ENCODE measurements at places on chromosomes 16 and 17.

DNA sequence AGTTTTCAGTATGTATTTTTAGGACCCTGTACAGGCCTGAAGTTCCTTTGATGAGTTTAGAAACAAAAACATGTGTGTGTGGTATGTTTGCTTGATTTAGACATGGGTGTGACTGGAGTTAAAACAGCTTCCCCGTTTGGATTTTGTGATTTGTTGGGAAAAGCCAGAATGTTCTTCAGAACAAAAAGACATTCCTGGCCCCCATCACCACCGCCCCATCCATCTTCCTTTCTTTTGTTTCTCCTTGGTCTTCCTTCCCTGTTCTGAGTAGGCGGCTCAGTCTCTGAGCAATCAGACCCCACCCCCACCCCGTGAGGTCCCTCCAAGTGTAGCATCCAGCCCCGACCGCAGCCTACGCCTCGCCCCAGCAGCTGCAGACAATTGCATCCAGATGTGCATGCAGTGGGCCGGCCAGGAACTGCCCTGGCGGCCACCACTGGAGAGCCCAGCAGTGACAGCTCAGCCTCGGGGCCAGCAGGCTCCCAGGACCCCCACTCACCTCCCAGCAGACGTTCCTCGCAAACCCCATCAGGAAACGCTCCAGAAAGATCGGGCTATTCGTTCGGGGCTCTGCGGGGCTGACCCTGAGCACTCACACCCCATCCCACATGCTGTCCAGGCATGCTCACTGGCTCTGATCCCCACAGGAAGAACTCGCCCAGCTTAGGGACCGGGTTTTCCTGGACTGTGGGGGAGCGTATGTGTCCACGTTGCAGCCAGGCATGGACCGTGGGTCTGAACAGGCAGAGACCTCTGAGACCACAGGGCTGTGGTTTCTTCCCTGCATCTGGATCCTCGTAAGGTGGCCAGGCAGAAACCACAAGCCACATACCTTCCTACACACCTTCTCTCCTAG, 99.8 kb upstream of the CDH5 start:
- no peak for DNase-seq

GRCh38 chr16:76204249-76204648, 73.0 kb upstream of the CNTNAP4 start:
- no peak for DNase-seq

GRCh38 chr17:4369557-4370230, 3.2 kb upstream of the UBE2G1 start:
- no peak for DNase-seq

DNA sequence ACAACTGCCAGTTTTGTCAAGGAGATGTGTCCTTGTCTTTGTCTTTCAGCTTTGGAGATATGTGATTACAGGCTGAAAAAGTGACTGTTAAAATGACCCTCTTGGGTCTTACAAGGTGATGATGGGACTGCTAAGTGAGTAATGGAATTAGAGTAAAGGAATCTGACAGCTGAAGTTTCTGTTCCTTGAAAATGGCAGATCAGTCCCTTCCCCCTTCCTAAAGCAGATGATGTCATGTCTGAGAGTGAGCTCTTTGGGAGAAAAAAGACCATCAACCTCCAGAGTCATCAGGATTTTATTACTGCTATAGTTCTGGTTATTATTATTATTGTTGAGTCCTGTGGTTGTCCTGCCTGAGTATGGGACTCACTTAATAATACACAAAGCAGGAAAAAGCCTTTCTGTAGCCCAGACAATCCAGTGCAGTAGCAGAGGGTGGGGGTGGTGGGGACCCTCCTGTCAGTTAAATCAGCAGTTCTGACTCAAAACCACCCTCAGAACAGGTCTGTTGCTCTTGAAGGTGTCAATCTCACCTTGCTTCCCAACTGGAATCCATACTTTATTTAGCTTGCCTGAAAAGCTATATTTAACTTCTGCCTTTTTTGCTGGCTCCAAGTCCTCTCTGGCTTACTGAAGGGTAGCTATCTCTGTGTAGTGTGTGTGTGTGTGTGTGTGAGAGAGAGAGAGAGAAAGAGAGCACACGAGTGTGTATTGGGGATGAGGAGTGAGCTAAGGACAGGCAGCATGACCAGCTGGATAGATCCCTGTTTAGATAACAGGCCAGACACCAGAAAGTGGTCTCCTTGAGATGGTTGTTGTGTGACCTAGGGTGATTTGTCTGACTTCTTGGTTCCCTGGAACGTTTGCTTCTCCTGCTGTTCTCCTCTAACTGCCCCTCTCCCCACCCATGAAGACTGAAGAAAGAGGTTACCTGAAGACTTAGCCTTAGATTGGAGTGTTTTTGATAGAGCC, 4.9 kb downstream of the HROB start:
- no peak for DNase-seq

GRCh38 chr17:58541249-58541648, 26.8 kb upstream of the MTMR4 start:
- no peak for DNase-seq

- DNase-seq: no peak
These were observed at the start of gene MYH1 for GRCh38 chr17:10518271-10519037. Gene MYH1, minus strand, starts transcription at chr17:10518542. Its CDS starts 1,900 bp downstream, at chr17:10516642.

GRCh38 chr17:81018044-81018802, 16.7 kb upstream of the BAIAP2 start:
- no peak for DNase-seq

- no peak for DNase-seq
These were observed 44.1 kb downstream of the ZNF423 start for GRCh38 chr16:49811644-49812334.

DNA sequence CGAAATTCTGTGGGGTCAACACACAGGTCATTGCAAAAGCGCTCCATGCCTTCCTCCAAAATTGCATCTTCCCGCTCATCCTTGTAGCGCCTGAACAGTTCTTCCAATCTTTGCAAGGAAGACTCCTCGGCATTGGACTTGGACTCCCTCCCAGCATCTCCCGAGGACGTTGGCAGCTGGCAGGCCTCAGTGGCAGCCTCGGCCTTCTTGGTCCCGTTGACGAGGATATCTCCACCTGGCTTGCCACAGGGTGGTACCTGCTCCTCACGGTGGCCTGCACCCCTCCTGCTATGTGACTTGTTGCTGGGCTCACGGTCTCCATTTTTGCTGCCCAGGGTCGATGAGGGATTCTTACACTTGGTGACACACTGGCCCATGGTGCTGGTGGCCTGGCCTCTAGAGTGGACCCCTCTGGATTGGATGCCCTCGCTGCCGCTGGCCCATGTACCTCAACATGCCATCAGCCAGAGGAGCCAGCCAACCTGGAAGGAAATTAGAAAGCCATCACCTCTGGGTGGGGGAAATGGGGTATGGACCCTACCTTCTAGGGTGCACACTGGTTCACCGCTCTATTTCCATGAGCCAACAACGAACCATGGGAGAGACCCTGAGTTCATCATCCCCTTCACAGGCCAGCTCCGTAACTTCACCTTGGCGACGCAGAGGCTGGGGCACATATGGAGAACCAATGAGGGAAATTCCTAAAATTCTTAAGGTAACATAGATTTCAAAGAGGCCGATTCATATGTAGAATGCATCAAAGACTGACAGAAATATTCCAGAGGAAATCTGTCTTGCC, 37.8 kb downstream of the DCUN1D3 start:
- no peak for DNase-seq

- DNase-seq: no peak
These were observed 19.9 kb upstream of the HEATR6 start for GRCh38 chr17:60098578-60098977.

DNA sequence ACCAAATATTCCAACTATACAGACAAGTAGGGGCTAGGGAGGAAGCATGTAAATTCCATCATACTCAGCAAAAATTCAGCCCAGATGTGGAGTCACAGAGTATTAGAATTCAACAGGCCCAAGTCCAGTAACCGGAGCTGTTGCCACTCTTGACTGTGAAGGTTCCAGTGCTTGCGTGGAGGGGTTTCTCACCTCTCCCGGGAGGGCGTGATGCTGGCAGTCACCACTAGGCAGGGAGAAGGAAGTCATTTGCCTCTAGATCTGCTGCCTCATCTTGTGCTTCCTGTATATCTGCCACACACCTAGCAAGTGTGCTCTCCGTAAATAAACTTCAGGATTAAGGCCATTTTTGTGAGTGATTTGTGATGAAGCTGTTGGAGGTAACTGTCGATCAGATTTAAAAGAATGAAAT, 1.0 kb upstream of the CKLF start:
- DNase-seq: peak; percentile 45

- peak; percentile 34 for DNase-seq
These were observed 1.7 kb upstream of the ZNF423 start for GRCh38 chr16:49857423-49858181.

DNA sequence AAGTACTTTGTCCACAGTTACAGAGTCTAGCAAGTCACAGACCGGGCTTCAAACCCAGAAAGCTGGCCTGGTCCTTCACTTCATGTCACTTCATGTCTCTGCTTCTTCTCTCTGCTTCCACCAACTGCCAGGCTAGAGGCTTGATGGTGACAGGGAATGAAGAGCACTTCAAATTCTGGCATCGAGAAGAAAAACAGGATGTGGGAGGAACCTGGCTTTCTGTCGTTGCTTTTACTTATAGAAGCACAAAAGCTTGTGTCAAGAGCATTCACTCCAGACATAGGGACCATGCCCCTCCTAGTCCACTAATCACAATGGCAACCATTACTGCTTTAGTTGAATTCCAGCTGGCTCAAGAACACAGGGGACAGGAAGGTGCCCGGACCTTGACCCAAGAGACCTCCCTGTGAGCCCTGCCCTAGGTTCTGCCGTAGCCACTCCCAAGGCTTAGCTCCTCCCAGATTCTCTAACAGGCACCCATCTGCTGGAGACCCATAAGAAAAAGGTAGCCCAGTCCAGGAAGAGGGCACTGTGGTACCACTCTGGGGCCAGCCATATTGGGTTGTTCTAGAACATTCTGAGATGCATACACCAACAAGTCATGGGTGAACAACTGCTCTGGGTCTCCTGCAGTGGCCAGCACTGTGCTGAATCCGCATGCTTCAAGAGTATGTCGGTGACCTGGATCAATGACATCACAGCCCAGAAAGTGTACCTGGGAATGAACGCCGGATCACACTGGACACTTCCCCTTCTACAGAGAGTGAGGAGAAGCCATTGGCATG, 181.8 kb downstream of the C16orf95 start:
- DNase-seq: no peak

GRCh38 chr17:76535788-76536510, 1.6 kb downstream of the CYGB start:
- DNase-seq: no peak

DNA sequence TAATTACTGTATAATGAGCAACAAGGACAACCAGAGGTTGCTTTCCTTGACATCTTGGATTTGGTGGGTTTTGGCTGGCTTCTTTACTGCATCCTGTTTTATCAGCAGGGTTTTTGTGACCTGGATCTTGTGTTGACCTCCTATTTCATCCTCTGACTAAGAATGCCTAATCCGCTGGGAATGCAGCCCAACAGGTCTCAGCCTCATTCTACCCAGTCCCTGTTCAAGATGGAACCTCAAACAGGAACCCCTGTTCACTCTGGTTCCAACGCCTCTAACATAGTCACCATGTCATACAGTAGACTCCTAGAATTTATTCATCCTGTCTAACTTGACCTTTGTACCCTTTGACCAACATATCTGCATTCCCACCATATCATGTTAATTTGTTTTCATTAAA, 183.8 kb upstream of the SOX9 start:
- DNase-seq: no peak

DNA sequence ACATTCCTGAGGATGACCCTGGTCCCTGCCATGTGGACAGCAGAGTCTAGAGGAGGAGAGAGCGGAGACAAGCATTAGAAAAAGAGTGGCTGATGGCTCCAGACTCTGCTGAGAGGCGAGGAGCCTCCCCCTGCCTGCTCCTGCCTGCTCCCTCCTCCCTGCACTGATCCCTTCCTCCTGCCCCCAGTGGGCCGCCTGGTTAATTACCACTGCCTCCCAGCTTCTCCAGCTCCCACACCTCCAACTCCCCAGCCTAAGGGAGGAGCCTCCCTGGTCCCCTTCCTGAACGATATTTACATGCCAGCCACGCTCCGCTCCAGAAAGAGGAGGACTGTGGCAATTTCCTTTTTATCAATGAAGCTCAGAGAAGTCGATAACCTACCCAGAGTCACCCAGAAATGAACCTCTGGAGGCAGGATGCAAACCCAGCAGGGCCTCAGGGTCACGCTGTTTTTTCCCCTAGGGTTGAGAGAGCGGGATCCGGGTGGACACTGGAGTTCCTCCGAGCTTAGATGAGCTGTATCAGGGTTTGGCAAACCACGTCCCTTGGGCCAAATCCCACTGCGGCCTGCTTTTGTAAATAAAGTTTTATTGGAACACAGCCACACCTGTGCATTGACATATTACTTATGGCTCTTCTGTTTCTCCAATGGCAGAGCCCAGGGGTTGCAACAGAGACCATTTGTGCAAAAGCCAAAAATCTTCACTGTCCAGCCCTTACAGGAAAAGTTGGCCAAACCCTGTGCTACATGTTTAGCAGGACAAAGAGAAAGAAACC, 27.1 kb upstream of the JPH3 start:
- no peak for DNase-seq

GRCh38 chr16:1348441-1348840, 3.2 kb downstream of the TSR3 start:
- DNase-seq: no peak

DNA sequence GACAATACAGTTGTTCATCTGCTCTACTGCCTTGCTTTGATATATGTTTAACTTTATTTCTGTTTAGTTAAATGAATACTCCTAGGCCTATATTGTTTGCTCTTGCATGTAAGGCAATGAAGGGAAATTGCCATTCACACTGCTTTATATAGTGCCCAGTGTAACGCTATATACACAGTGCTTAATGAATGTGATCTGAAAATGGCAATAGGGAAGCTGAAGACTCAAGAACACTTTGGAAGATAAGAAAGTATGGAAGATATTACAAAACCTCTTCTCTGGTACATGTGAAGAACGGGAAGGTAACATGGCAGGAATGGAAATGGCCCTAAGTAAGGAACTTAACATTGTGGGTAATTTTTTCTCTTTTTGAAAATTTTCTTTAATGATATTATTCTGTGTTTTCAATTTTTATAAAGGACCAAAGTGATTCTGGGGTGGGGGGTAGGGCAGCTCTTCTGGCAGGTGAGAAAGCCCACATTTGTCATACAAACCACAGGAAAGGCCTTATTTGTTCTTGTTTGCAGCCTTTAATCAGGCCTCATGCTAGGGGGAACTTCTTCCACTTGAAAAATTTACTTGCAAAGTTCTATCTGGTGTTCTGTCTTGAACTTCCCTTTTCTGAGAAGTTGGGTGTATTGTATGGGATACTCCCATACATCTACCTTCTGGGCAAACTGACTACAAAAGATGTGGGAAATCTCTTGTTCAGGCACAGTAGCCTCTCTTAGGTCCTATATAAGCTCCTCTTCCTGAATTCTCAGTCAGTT, 100.8 kb upstream of the CORO6 start:
- DNase-seq: no peak

DNA sequence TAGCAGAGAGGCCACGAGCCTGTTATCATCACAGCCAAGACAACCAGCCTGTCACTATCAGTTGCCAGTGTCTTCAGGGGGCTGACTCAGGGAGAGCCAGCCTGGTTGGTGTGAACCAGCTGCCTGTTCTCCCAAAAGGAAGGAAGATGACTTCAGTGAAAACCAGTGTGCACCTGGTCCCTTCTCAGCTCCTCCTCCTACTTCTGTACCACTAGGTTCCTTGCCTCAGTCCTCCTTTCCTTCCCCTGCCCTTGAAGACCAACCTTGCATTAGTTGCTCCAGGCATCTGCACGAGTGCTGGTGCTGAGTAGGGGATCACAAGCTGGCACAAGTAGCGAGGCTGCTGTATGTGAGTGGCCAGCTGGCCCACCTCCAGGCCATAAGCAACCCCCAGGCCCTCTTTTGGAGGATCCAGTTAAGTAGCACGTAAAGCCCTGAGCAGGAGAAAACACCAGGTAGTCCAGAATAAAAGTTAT, 8.5 kb downstream of the TUBG1 start:
- DNase-seq: no peak

- DNase-seq: no peak
These were observed 34.3 kb downstream of the SMURF2 start for GRCh38 chr17:64627797-64628196.

- no peak for DNase-seq
These were observed 1.4 kb downstream of the ALDOA start for GRCh38 chr16:30066761-30067583.
